ENCODE measurements at places on chromosomes 5 and 9.

DNA sequence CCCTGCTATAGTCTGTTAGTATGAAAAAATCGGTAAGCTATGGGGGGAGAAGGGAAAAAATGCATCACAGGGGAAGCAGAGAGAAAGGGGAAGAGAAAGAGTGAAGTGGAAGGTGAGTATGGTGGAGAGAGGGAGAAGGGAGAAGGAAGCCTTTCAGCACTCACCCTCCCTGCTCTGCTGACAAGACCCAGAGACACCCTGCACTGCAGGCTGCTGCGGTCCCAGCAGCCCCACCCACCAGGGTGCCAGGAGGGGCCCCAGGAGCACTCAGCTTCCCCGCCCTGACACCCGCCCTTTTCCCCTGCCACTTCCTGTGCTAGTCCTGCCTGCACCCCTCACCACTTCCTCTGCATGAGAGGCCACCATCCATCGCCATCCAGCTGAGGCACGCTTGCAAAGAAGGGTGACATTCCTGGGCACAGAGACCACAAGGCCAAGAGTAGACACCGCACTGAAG is 12.7 kb downstream of the STK10 start:
- DNase-seq = peak; percentile 26

GRCh38 chr9:104972242-104972866 is 44.4 kb upstream of the ABCA1 start:
- DNase-seq = no peak

DNA sequence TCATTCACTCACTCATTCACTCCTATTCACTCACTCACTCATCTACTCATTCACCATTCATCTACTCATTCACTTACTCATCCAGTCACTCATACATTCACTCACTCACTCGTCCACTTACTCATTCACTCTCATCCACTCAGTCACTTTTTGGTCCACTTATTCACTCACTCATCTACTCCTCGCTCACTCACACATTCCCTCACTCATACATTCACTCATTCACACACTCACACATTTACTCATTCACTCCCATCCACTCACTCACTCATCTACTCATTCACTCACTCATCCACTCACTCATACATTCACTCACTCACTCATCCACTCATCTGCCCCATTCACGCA is 27.7 kb downstream of the WNK2 start:
- no peak for DNase-seq

- DNase-seq = no peak
Observed at GRCh38 chr5:135705141-135705631, 126.4 kb upstream of the CXCL14 start.

DNA sequence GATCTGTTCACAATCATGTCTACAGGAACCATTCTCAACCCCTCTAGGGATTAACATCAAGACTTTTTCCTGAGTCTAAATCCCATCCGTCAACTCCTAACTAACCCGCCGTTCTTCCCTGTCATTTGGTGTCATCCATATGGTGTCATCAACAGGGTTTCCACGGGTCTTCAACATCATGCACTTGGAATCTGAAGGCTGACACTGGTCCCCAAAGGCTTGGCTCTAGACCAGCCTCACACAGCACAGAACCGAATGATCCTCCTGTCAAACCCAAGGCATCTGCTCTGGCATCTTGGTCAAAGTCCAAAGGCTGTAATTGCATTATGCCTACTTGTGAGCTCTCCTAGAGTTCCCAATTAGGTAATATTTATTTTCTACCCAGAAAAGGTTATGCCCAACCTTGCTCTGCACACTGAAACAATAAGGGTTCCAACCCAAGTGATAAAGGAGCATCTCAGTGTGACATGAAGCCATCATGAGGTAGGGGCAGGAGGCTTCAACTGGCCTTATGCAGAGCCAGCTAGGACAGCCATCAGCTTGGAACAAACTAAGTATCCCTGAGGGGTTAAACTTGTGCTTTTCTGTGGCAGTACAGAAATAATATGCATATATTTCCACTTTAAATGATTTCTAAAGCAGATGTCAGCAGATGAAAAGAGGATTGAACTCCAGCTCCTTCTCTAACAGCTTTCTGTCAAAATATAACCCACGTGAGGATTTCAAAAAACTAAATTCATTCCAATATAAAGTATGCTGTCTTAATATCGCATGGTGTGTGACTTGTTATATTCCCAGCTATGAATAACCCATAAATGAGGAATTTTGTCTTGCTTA is 13.9 kb downstream of the ENC1 start:
- DNase-seq = no peak

GRCh38 chr9:2215921-2216441 is 200.8 kb downstream of the SMARCA2 start:
- DNase-seq = no peak

DNA sequence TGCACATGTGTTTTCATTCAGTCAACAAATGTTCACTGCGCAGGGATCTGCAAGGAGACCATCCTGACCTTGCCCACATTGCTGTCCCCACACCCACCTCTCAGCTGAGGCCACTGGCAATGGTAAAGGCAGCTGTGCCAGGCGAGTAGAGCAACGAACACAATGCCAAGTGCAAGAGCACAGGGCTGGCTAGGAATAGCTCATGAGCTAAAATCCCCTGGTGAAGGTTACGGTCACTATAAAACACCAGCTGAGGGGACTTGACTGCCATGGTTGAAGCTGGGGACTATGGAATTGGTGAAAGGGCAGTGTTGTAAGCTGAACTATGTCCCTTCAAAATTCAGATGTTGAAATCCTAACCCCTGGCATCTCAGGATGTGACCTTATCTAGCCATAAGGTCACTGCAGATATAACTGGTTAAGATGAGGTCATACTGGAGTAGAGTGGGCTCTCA is 96.1 kb downstream of the OTULIN start:
- no peak for DNase-seq

GRCh38 chr9:111035543-111036428 is 2.5 kb downstream of the LPAR1 start:
- DNase-seq = no peak

DNA sequence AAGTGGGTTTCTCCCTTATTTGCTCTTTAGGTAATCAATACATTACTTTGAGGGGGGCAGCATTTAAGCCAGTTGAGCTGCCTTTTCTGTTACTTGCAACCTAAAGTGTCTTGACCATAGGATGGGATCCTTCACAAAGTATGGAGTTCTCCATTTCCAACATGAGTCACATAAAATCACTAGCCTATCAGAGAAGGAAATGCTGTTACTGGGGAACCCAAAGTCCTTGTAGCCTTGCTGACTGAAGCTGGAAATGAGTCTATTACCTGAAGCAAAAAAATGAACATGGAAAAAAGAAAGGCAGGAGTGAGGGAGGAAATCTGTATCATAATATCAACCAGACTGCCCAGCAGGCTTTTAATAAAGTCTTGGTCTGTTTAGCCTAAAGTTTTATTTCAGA is 42.8 kb upstream of the SLIT3 start:
- no peak for DNase-seq
